ENCODE measurements at places on chromosomes 2 and 18. TPM values are rescaled to one million over a fixed set of nuclear protein-coding genes. Genes with fewer than 3 reads are reported as not detected.

RNF152 gene
- total RNA-seq, result 23.6 TPM

CDK5R2 gene
- 5.9 TPM for total RNA-seq

ABCB6 gene
- total RNA-seq, result 40.4 TPM

DNA sequence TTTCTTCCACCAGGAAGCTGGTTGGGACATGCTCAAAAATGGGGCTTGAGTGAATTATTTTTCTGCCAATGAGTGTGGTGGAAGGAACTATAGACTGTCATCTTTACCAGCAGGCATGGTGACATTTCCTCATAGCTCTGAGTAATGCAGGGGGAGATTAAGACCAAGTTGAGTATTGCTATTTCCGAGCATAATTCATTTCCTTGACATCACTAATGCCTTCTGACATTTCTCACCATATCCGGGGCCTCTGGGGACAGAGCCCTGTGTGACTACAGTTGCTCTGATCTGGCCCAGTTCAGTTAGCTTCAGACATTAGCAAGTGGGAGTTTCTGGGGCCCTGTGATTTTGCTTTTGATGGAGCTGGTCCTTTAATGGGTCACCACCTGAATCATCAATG lies 410.4 kb downstream of the MEIS1 start:
- DNase-seq, result no peak

Measured in type B pancreatic cell (in vitro differentiated cells).